Stimulated activated CD4-positive, alpha-beta T cell treated with anti-CD3 and anti-CD28 coated beads, Interleukin-1b, Interleukin-23, amount 100 ng/mL, for 1 hour (primary cell): ENCODE measurements at places on chromosomes 7 and 10.

DNA sequence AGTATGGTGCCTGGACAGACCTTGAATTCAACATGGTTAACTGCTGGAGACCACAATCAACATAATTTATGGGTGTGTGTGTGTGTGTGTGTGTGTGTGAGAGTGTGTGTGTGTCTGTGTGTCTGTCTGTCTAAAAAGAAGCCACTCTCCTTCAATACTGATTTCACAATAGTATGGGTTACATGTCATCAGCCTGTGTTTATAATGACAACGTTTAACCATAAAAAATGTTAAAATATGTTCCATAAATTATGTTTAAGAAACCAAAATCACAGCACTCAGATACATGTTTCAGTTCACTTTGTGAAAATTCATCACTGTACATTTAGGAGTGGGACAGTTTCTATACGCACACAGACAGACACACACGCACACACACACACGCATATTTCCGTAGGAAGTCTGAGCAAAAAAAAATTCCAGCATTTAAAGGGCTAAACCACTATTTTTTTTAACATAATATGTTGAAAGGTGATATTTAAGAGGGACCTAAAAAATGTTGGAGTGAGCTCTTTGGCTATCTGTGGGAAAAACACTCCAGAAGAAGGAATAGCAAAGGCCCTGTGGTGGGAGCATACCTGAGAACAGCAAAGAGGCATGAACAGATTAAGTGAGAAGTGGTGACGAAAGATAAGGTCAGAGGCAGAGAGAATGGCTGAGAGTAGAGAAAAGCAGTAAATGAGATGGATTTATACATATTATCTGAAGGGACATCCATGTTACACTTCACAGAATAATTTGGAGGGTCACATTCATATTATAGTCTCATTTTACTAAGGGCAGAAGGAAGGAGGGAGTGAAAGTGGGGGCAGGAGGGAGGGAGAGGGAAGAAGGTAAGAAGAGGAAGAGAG is 10.9 kb downstream of the PDZD8 start:
- DNase-seq = no peak

DNA sequence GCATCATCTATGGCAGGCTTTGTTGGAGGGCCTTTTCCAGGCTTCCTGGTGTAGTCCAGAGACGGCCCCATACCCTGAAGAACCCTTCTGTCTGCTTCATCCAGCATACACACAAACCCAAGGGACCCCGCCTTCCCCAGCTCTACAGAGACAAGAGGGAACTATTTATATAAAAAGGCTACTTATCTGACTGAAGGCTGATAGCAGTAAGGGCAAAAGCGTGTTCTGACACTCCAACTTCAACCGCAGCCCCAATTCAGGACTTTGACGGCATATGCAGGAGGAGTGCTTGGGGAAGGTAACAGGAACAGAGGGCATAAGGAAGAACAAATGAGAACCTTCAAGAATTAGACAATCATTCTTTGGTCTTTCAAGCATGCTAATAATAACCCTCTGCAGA is 21.0 kb downstream of the GNA12 start:
- DNase-seq = no peak

DNA sequence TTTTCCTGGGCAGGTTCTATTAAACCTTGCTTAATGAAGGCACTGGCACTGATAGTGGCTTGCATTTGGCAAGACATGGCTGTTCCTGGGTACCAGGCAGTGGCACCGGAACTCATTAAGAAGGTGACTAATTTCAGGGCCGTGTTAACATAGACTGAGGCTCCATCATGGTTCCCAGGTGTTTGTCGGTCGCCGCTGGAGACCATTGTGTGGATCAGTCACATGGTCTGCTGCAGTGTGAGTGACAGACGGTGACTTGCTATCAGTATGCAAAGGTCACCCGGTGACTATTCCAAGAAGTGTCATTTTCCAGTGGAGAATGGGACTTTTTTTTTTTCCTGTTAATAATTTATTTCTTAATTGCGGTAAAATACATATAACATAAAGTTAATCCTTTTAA is 106.3 kb downstream of the INSYN2A start:
- DNase-seq = no peak

DNA sequence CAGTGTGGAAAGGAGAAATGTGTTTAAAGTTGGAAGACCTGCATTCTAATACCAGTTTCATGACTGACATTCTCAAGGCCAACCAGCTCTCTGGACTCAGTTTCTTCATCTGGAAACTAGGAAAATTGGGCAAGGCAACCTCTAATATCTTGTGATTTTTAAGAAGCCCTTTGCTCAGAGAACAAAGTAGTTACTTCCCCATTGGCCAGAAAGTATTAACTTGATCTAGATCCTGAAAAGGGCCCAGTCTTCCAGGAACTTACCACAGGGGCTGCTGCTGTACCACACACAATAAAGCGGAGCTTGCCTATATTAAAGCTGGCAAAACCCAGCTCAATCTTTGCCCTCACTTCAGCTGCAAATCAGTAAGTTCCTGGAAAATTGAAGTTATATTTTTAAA is 155.6 kb upstream of the ADO start:
- no peak for DNase-seq

DNA sequence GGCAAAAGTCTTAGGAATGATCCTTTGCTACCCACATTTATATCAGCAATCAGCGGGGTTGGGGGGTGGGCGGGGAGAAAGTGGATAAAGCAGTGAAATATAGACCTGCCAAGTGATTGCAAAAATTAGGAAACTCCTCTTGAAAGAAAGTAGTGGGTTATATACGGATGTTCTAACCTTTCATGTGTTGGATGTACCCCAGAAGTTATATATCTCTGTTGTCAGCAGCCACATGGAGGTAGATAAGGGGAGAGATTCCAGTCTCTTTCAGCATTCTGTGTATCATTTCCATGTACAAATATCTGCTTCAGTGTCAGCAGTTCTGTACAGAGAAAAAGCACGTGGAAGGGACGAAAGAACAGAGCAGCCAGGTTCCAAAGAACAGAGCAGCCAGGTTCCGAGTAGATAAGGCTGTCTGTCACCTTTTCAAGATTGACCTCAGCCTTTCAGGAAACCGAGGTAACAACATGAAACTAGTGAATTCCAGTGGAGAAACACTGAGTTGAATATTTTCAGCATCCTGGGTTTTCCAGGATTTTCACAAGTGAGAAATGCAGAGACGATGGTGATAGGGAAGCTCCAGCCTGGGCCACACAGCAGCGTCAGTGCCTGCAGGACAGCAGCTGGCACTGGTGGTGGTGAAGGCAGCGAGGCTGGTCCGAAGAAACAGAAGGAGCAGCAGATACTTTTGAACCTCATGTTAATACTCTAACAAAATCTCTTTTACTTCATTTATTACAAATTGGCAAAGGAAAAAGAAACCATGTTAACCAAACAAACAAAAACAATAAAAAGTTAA is 212.3 kb downstream of the C7orf25 start:
- no peak for DNase-seq
